ENCODE measurements at places on chromosomes 12 and 14.

- DNase-seq: no peak
Measured at GRCh38 chr14:99432485-99432884, 48.2 kb downstream of the SETD3 start.

DNA sequence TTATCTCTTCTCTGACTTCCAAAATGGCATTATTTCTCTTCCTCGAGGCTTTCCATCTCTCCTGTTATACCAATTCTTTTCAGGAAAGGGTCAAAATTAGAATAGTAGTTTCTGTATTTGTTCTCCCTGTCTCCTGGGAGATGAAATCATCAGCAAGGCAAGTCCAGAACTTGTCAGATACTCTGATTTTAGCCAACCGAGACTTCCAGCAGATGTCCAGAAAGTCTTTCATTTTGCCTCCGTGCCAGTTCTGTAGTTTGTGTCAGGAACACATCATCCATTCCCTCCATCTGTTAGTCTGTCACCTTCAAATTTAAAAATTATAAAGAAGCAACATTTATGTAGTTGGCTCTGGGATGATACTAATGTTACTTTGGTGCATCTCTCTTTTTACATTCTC lies 275.7 kb downstream of the CCDC59 start:
- DNase-seq: no peak

DNA sequence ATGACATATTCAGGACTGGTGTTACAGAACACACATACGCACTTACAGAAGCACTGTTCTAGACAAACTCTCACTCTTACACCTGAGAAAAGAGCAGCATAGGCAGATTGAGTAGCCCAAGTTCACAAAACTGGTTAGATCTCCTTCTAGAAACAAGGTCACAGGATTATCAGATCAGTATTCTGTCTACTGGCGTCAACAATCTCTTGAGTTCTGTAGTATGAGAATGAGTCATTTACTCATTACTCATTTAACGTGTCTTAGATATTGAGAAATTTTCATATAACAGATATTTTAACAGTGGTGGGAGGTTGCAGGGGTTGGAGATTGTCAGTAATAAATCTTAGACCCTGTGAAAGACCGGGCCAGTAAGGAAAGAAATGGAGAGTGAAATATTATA lies 2.8 kb upstream of the TSPAN8 start:
- DNase-seq: no peak

DNA sequence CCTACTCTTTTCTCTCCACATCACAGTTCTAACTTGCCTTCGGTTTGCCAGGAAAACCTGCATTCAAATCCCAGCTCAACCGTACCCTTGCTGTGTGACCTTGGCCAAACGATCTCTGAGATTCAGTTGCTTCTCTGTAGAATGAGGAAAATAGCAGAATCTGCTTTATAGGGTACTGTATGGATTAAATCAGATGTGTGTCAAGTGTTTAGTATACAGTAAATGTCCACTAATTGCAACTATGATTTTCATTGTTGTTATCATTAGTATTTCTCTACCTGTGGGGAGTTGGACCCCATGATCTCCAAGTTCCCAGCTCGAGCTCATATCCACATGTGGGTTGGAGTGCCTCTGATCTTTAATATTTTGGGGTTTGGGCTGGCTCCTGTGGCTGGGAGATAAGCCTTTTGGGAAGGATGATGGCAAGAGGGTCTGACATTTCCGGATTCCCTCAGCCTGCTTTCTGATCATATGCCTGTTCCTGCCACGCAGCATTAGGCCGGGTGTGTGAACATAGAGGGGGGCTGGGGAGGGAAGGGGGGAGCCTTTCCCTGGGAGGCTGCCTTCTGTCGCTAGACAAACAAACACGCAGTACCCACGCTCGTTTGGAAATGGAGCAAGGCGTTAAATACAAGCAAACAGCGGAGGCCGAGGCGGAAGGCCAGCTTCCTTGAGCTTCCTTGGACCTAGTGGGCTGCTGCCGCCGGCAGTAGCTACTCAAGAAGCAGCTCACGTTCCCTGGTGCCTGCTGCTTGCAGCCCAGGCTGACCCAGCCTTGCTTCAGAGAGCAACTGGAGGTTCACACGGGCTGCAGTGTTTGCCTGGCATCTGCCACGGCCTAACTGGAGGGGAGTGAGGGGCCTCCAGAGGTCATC lies 213.5 kb upstream of the LHX5 start:
- no peak for DNase-seq

DNA sequence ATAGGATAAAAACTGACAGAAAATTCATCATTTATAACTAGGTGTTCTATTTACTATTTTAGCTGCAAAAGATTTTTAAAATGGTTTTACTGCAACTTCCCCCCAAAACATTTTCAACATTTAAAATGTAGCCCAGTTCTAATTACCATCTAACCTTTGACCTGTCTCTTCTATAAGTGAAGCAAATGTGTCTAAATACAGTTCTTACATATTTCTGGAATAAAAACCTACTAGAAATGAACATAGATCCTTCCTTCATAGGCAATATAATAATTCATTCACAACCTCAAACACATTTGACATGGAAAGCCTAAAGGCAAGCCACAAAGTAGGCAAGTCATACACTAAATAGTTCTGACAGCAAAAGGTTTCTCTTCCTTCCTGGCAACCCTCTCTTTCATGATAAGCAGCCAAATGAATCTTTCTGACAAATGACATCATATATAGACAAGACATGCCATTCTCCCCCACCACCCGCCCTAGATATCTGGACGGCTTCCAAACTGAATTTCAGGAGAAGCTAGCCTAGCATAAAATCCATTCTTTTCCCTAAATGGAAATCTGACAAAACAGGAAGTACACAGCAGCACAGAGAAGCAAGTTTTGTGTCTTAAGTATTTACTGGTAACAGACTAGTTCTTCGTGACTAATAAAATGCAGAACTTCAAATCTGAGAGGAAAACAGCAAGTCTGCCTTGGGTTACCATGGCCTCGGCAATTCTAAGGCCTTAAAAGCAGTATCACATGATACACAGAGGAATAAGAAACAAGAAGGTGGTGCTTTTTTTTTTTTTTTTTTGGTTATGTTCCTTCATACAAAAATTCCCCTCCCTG lies 17.2 kb upstream of the ARID4A start:
- DNase-seq: no peak

DNA sequence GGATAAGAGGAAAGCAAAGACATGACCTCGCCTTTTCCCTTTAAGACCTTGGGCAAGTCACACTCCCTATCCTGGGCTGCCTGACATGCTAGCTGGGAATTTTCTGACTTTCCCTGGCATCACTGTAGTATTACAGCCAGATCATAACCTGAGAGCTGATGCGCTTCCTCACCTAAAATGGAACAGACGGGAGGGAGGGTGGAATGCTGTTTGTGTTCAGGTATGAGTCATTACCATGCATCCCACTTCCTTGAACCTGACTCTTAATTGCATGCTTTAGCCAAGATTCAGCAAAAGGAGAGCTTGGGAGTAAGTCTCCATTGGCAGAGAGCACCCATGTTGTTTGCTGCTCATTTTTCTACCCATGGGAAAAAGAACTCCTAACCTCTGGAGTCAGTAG lies 156.5 kb downstream of the KCNK10 start:
- DNase-seq: no peak

DNA sequence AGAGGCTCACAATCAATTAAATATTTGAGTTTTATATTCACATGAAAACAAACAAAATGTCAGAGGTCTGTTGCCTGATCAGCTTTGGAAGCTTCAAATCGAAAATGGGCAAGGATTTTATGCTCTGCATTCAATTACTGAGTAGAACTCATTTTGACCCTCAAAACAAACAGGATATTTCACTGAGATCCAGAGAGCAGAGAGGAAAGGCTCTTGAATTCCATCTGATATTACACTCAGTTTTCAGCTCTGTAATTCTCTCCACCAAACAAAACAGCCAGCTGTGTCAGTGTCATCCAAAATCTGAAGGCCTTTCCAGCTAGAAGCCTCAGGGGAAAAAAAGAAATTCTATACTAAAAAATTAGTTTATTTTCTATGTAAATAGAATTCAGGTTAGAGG lies 128.6 kb upstream of the FLRT2 start:
- no peak for DNase-seq

GRCh38 chr12:83225806-83226205 lies 539.1 kb downstream of the TMTC2 start:
- DNase-seq: no peak

- peak; percentile 81 for DNase-seq
Measured at GRCh38 chr14:31320216-31320615, 100.1 kb downstream of the HEATR5A start.

- DNase-seq: no peak
Measured at GRCh38 chr12:112584266-112584722, 165.5 kb downstream of the PTPN11 start.

DNA sequence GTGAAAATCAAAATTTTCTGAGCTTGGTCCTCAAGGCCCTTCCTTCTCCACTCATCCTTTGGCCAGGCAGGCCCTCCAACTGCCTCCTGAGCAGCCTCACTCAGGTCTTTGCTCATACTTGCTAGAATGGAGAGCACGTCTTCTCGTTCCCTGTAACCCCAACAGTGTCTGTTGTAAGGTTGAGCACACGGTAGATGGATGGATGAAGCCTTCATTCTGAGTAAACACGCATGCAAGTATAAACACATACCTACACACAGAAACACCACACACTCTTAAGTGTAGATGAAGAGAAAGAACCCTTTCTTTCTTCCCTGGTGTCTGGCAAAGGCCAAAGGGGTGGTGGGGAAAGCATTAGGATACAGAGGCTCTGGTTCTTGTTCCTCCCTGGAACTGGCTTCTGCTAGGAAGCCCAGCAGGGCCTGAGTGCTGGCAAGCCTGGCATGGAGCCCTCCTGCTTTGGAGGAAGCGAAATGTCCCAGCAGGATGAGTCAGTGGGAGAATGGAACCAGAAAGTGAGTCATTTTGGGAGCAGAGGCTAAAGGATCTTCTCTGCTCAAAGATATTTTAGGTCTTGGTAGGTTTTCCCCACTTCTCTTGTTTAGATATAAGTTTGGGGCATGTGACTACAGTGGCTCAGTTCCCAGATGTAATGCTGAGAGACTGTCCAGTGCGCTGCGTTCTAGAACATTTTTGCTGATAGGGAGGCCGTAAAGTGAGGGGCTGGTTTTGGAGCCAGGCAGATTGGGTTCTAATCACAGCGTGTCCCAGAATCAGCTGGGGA lies 127.4 kb downstream of the CACNA1C start:
- DNase-seq: no peak

DNA sequence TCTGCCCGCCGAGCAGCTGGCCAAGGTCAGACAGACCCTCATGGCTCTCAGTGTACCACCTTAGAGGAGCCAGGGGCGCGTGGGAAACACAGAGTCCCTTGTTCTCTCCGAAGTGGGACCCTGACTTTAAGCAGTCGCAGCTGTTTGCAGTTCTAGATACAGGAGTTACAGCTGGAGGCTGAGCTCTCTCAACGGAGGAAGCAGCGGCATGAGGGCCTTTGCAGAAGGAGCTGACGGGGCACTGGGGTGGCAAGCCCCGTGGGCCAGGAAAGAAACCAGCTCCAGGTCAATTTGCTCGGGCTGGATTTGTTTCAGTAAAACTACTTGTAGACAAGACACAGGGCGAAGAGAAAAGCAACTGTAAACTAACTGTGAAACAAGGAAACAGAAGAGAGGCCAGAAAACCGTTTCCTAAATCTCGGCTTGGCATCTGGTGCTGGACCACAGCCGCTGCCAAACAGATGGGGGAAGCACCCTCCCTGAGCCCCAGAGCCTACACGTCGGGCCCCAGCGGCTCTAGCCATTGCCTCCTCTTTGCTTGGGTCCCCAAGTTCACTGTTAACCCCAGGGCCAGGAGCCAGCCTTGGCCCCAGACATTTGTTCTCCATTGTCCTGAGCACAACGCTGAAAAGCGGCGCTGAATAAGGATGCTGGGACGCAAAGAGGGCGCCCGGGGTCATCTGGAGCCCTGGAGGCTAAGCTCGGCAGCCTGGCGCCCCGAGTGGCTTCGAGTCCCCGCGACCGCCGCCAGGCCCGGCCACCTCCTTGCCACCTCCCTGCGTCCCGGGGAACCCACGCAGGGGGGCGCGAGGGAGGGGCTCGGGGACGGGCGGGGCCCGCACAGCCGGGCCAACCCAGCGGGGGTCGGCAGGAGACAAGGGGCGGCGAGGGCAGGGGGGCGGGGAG lies 914 bp upstream of the PACS2 start:
- DNase-seq: no peak

DNA sequence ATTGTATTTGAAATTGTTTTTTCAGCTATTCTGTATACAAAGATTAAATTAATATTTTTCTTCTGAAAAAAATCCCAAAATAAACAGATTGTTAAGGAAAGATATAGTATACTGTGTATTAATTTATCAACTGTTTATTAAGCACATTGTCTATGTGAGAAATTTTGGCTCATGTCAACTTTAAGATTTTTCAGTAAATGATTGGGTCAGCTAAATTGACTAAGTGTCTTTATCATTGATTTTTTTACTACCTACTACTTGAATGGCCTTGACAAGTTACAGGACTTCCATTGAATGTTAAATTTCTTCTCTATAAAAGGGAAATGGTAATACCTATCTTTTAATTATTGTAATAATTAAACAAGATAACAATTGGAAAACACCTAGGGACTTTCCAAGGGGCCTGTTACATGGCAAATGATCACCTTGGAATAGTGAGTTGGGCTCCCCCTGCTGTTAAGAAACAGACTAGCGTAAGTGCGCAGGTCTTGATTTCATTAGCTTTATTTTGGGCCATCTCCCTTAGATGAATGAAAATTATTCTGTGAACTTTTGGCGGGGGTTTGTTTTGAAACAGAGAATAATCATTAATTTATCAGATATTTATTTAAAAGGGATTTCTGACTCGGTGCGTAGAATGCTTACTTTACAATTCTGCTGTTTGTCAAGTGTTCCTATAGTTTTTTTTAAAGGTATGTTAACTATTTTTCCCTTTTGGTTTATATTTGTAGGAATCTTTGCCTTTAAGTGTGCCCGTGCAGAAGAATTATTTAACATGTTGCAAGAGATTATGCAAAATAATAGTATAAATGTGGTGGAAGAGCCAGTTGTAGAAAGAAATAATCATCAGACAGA lies 14.5 kb upstream of the CCT2 start:
- peak; percentile 90 for DNase-seq

GRCh38 chr12:108173892-108174291 lies 44.8 kb downstream of the WSCD2 start:
- no peak for DNase-seq

Data from spinal cord (tissue), 10 donors.